ENCODE measurements at places on chromosomes 2 and 18.

GRCh38 chr2:75465317-75465984 lies 95.3 kb downstream of the EVA1A start:
- no peak for DNase-seq

GRCh38 chr2:238720232-238720672 lies 127.6 kb upstream of the TWIST2 start:
- DNase-seq, result no peak

GRCh38 chr2:99725820-99726219 lies 236.0 kb upstream of the REV1 start:
- DNase-seq, result no peak

- DNase-seq, result no peak
These were observed 235.9 kb downstream of the KLHL29 start for GRCh38 chr2:23620841-23621341.

GRCh38 chr18:58605027-58606020 lies 23.6 kb downstream of the ALPK2 start:
- DNase-seq, result no peak

DNA sequence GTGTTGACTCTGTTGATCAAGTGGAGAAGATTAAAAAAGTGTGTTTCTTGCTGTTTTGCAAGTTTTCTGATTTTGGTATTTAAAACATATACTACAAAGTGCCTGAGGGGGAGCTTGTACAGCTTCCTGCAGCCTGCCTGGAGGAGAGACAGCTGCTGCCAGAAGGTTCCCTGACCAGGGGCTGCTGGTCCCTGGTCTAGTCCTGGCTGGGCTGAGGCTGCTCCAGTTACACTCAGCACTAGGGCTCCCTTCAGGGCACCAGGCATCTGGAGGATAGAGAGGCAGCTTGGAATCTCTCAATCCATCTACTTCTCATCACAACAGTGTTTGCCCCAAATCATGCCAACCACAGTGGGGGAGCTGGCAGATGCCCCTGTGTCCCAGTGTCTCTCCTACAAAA lies 4.8 kb downstream of the MC2R start:
- no peak for DNase-seq

- no peak for DNase-seq
These were observed 77.6 kb upstream of the SEC11C start for GRCh38 chr18:59061914-59062642.

- DNase-seq, result no peak
These were observed 223.7 kb downstream of the LOXHD1 start for GRCh38 chr18:46433121-46433826.

DNA sequence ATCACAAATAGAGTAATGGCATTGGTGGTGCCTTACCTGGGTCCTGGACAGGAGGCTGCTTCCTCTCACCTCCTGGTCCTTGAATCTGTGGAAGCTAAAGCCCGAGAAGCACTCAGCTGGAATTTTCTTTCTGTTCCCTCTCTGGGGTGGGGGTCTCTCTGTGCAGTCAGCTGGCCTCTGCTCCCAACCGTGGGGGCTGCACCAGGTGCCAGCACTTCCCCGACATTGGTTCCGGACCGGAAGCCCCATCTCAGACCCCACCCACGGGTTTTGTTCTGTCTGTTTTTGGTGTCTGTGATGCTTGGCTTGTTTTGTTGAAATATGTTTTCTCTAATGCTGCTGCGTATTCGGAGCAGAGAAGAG lies 154.7 kb downstream of the TWIST2 start:
- no peak for DNase-seq

- no peak for DNase-seq
These were observed 72.5 kb downstream of the SS18 start for GRCh38 chr18:26017929-26018328.

- DNase-seq, result no peak
These were observed 104.2 kb downstream of the TGIF1 start for GRCh38 chr18:3554091-3554601.

DNA sequence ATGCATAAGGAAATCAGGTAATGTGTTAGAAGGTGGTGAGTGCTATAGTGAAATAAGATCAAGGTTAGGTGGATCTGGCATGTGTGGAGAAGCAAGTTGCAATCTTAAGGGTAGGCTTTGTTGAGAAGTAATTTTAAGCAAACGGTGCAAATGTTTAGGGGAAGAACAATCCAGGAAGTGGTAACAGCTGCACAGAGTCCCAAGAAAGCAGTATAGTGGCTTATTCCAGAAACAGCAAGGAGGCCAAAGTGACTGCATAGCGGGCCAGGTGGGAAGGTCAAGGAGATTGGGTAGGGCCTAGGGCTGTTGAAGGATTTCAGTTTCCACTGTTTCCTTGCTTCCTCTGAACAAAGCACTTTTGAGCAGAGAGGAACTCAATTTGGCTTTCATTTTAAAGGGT lies 30.0 kb upstream of the RAB1A start:
- no peak for DNase-seq

DNA sequence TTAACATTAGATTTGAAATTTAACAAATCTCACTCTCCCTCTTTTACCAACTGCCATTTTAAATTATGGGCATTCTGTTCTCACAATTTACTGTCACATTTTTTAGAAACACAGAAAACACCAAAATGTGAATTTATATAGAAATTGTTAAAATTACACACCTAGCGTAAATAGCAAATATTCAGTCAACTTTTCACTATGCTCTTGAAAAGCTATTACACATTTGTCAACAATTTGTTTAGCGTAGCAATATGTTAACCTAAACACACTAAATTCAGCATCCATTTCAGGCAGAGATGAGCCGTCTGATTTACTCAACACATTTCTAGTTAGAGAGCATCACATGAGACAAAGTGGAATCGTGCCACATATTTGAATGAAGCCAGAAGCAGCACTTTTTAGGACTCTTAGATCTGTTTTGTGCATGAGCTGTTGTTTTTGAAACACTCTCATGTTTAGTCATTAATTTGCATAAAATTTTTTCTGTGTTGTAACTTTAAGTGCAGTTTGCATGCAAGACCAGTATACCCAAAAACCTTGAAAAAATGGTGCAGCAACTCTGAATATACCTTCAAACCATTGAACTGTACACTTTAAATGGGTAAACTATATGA lies 8.2 kb downstream of the TTC32 start:
- DNase-seq, result no peak

GRCh38 chr18:12701161-12701560 lies 1.4 kb downstream of the CEP76 start:
- no peak for DNase-seq

DNA sequence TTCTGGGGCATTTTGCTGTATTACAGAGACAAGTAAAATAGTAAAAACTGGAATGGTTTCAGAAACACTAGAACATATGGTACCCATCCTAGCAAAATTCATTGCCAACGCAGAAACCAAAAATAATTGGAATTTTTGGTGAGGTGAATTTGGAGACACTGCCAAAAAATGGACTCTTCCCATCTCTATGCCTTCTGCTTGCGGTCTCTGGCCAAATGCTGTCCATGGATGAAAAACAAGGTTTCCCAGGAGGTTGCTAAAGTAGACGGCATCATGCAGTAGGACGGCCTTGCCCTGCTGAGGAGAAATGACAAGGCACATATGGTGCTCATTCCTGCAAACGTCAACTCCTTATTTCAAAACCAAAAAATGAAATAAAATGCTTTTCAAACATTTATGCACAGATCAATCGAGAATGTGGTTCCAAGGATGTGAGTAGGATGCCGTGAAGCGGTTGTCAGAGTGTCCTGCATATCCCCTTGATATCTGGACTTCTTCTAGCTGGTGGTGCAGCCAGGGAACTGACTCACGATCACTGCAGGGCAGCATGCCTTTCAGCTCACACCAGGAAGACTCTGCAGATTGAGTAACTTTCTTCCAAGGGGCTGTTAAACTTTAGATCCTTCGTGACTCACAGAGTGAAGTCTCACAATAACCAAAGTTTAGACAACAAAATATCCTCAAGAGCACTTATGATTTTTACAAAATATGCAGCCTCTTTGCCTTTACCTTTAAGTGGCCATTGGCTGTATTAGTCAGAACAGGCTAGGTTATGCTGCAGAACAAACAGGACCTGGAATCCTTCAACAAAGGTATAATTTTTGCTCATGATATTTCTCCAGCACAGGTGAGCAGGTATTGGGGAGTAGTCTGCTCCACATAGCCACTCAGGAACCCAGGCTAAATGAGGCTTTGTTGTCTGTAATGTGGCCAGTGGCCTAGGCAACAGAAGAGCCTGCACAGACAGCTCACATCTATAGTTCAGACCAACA lies 149.4 kb upstream of the NDUFV2 start:
- DNase-seq, result no peak

GRCh38 chr18:13558790-13559189 lies 167.6 kb downstream of the FAM210A start:
- no peak for DNase-seq

DNA sequence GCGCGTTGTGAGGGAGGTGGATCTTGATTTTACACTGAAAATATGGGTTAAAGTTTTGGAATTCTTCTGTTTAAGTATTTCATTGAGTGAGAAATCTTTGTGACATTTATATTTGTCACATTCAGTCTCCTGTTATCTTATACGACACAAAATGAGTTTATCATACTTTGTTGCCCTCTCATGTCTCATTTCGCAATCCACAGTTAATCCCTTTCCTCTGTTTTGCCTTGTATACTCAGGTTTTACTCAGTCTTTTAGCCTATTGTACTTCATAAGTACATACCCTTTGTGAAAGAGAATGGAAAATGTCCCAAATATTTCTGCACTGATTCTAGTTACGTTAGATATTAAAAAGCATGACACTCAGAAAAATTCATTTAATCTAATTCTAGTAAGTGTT lies 142.7 kb downstream of the ATP9B start:
- no peak for DNase-seq

DNA sequence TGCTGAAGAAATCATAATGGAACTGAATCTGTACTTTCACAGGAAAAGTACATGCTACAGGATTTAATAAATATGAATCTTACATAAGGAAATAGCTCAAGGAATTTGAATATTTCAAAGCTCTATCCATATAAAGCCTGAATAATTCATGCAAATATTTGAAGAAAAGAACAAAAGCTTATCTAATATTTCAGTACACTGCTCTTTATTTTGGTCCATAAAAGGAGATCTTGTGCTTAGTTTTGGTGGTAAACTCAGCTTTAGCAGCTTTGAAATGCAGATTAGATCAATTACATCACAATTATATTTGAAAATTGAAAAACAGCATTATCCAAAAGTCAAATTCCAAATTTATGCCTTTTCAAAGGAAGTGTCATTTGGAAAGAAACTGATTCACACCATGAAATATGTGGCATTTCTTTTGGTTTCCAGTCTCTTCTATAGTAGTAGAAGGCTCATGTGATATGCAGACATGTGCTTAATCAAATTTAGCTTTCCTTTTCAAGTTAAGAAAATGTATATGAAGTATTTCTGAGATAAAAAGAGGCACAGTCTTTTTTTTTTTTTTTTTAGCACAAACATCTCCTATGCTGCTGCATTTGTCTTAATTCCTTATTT lies 42.1 kb upstream of the MAP4K3 start:
- no peak for DNase-seq

GRCh38 chr2:133942398-133942797 lies 311.5 kb upstream of the MGAT5 start:
- DNase-seq, result no peak
